ENCODE measurements at places on chromosomes 5 and 9.

DNA sequence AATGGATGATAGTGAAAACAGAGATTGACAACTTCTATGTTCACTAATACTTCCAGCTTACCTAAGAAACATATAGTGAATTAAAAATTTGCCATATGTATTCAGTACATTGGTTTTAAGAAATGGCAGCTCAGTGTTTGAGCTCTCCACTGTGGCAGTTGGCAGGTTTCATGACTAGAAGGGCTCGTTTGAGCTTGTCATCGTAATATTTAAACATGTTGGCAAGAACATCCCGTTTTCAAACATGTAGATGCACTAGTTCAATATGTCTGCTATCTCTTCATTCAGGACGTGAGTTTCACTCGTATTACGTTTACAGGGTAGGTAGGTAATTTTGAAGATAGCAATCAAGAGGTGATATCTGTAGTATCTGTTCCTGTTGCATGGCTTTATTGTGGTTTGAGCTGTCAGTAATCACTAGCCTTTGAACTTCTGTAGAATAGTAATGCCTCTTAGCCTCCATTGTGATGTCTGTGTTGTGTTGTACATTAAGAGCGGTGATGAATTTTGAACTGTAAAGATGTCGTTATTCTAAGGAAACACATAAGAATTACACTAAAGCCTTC, 74.8 kb downstream of the NLN start:
- no peak for DNase-seq

- DNase-seq: no peak
Measured at GRCh38 chr5:68727931-68728330, 365.9 kb upstream of the SLC30A5 start.

- peak; percentile 53 for DNase-seq
Measured at GRCh38 chr5:66828548-66829357, 232.6 kb downstream of the MAST4 start.

DNA sequence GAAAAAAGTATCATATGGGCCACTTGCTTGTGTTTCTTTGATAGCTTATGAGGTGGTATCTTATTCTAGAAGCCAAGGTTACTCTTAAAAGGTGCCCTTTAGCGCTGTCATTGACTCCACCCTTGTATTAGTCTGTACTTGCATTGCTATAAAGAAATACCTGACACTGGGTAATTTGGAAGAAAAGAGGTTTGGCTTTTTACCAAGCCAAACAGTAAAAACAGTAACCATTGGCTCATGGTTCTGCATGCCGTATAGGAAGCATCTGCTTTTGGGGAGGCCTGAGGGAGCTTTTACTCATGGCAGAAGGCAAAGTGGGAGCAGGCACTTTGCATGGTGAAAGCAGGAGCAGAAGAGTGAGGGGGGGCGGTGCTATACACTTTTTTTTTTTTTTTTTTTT, 87.4 kb downstream of the TEK start:
- no peak for DNase-seq

DNA sequence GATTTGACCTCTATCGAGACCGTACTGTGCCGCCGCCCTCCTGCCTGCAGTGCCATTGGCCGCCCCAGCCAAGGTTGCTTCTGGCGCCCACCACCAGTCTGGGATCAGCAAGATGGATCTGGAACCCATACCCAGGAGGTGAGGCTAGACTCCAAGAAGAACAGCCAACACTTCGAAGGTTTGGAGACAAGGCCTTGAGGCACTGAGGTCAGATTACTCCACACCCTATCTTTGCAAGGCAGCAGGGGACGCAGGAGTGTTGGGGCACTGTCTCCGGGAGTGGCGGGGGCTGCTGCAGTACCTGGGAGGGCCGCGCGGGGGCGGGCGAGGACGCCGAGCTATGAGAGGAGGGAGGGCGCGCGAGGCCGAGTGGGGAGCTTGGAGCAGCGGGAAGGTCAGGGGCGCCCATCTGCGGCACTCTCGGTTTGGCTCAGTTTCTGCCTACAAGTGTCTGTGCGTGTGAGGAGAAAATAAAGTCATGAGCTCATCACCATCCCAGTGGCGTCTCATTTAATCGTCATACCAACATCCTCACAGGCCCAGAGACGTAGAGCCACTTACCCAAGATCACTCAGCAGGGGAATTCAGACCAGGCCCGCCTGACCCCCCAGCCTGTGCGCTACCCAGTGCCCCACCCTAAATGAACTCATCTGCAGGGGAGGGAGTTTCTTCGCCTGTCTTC, 20.5 kb upstream of the PSD2 start:
- DNase-seq: peak; percentile 84

DNA sequence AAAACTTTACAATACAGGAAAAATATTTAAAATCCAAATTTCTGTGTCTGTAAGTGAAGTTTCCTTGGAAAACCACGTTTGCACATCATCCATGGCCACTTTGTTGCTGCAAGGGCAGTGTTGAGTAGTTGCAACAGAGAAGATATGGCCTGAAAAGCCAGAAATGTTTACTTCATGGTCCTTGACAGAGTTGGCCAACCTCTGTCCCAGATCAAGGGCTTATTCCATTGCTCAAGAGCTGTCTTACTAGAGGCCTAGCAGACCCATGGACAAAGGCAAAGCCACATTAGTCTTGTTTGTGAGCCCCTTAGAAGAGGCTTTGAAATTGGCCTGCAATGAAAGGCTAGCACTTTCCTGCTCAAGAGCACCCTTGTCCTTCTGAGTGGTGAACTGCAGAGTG, 119.4 kb downstream of the GAS1 start:
- no peak for DNase-seq

GRCh38 chr5:81161012-81161601, 72.0 kb upstream of the CKMT2 start:
- no peak for DNase-seq

- no peak for DNase-seq
Measured at GRCh38 chr5:68942169-68942568, 151.6 kb upstream of the SLC30A5 start.

DNA sequence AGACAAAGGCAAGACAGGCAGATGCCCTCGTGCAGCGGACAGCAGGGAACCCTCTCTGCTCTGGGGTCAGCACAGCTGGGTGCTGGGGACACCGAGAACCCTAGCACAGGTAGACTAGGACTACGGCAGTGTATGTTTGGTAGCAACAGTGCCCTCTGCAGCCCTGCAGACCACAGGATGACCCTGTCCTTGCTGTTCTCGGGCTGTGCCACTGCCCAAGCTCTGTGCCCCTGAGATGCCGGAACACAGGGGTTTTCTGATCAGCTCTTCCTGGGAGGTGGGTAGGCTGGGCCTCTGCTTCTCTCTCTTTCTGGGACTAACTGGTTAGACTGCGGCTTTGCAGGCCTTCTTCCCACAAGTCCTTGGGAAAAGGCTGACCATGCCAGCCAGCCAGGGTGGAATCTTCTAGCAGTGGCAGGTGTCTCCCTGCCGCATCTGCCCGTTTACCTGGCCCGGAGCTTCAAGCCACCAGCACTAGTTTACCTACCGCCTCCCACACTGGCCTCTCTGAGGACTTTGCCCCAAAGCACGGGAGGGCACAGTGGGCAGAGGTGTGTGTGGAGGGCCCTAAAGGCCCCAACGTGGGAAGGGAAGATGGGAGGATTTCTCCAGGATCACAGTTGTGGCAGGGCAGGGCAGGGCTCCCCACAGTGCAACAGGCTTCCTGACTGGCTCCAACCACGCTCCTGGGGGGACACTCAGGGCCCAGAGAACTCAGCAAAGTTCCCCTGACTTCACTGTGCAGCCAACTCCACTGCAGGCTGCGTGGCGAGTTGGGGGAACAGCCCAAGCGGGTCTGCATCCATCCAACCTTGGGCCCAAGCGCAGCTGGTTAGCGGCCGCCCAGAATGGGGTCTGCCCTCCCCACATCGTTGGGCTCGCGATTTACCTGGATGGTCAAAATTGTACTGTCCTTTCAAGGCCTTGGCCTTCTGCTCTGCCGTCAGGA, 1.2 kb downstream of the UCK1 start:
- no peak for DNase-seq

DNA sequence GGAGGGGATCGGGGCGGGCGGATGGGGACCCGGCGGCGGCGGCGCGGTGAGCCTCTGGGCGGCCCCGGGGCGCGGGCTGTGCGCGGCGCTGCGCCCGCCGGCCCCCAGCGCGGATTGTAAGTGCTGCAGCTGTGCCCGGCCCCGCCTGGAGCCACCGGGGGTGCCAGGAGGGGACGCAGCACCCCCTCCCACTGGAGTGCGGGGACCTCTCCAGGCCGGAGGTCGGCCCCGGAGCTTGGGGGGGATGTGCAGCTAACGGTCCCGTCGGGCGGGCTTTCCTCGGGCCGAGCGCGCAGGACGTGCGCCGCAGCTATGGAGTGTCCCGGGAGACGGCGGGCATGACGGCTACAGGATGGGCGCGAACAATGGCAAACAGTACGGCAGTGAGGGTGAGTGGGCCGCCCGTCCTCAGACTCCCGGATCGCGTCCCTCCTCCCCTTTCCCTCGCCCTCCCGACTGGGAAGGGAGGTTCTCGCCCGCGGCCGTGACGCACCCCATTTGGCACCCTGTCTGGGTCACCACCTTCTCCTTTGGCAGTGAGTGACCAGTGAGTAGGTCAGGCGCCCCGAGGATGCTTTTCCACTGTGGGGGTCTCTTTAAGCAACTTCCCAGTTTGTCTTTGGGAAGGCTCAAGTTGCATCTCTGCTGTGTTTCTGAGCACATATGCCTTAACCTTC, 483 bp downstream of the FBXL7 start:
- DNase-seq: peak; percentile 3

DNA sequence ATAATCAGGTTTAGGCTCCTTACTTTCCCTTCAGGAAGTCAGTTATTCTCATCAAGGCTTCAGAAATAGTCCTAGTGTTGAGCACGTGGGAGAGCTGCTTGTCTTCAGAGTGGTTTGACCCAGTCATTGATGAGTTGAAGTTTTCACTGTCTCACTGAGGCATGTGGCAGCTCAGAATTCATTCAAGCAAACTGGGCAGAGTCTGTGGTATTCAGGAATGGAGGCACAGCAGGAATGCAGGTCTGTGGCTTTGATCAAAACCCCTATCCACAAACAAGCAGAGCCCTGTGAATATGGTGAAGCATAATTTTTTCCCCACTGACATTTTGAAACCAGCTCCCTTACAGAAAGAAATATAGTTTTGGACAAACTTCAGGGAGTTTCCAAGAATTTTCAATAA, 207.3 kb downstream of the CD180 start:
- no peak for DNase-seq

GRCh38 chr9:117869712-117870111, 165.5 kb downstream of the TLR4 start:
- DNase-seq: no peak

All from B cell (primary cell).